ENCODE measurements at places on chromosomes 7 and 10.

GRCh38 chr10:86098187-86098881, 268.3 kb downstream of the GRID1 start:
- DNase-seq = no peak

DNA sequence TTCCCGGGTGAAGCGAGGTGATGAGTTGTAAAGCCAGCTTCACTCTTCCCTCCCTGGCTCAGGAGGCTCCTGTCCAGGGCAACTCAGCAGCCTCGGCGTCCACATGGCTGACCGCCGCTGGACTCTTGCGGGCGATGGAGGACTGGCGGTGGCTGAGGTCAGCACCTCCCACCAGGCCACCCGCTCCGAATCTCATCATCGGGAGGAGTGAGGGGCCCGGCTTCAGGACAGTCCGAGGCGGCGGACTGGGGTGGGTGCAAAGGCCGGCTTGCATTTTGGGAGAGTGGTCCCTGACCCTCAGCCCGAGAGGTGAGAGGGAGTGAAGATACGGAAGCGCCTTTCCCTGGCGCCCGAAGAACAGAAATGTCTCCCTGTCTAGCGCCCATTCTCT, 759 bp downstream of the DNAJB12 start:
- no peak for DNase-seq

DNA sequence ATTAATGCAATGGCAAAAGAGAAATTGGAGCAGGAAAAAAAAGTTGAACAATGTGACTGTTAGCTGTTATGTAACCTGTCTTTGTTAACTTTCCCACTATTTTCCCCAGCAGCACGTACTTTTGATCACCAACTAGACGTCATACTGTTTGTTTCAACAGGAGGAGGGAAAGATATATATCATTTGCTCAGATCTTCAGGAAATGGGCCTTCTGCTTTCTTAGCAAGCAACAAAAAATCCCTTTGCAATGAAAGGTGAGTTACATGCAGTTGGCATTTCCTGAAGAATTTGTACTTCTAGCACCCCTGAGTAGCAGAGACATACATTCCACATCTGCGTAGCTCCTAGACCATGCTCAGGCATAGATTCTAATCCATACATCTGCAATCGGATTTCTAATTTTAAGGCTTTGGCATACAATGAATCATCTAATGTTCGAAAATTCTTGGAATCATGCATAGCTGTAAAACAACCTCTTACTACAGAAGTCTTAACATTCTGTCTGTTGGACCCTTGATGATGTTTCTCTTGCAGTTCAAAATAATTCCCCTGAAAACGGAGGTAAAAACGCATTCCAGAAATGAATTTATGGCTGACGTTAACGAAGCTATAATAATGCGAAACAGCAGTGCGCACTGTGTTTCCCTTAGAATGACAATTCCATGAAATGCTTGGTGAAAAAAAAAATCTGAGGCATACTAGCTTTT, 286.9 kb upstream of the MGMT start:
- no peak for DNase-seq

DNA sequence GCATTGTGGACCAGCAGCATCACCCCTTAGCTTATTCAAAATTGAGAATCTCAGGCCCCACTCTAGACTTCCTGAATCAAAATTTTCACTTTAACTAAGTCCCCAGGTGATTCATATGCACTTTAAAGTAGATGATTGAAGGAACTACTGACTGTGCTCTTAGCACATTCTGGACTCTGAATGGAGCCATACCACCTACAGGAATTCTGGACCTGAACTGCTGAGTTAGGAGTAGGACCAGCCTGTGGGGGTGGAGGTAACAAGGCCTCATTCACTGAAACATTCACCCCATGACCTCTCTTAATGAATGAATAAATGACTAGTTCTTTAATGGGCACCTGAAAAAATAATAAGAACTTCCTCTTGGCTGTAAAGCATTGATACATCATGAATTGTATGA, 7.3 kb downstream of the PDK4 start:
- no peak for DNase-seq

GRCh38 chr7:16982640-16983350, 101.0 kb upstream of the AGR3 start:
- DNase-seq = no peak

DNA sequence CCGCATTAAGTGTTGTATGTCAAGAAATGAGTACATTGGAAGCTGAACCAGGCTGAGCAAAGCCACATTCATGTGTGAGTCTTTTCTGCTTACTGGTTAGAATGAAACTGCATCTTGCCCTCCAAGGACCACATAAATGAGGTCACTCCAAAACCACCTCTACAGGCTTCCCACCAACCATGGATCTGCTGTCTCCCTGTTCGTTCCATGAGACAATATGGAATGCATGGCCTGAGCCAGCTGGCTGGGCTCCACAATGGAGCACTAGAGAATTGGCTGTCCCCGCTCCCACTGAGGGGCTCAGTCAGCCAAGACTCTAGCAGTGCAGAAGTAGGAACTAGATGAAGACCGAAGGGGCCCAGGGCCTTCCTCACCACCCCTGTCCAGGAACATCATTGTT, 120.8 kb downstream of the TNS3 start:
- no peak for DNase-seq

DNA sequence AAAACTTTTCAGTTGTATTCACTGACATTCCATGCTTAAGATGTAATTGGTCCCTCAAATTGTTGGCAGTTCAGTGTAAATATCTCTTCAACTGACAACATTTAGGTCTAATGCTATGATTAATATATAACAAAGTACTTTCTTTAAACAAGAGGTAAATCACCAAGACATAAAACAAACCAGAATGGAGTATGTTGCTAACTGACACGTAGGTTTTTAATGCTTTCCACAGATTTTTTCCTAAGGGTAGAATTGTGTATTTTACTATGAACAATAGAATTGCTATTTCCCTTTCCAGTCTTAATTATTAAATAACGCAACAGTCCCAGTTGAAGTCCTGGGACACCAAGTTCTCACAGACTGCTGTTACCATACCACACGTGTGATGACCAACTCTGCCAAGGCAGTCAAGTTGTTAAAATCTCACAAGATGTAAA, 4.1 kb downstream of the JCAD start:
- no peak for DNase-seq

DNA sequence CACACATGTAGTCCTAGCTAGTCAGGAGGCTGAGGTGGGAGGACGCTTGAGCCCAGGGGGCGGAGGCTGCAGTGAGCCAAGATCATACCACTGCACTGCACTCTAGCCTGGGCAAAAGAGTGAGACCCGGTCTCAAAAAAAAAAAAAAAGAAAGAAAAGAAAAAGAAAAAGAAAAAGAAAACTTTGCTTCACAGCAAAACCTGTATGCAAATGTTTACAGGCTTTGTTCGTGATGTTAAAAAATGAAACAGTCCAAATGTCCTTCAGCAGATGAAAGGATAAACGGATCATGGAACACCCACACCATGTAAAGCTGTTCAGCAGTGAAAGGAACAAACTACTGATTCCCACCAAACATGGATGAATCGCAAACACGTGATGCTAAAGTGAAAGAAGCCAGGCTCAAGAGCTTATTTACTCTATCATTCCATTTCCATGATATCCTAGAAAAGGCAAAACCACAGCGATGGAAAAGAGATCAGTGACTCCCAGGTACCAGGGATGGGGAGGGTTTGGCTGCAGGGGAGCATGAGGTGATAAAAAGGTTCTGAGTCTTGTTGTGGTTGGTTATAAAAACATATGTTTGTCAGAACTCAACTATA, 15.1 kb downstream of the LRRC20 start:
- no peak for DNase-seq

DNA sequence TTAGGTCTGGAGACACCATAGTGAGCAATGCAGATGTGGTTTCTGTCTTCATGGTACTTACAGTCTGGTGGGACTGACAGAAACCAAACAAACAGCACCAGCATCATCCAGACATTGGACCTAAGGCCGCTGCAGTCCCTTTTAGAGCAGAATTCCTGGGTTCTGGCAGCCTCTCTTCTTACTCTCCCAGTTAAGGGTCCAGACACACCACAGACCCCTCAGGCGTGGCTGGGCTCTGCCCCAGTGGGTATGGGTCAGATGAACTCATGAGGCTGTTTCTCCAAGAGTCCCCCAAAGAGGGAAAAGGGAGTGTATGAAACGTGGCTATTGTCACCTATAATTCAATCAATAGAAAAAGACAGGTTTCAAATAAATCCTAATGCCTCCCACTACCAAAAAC, 31.3 kb downstream of the PRLHR start:
- no peak for DNase-seq

GRCh38 chr10:21488246-21488956, 37.1 kb downstream of the SKIDA1 start:
- no peak for DNase-seq

DNA sequence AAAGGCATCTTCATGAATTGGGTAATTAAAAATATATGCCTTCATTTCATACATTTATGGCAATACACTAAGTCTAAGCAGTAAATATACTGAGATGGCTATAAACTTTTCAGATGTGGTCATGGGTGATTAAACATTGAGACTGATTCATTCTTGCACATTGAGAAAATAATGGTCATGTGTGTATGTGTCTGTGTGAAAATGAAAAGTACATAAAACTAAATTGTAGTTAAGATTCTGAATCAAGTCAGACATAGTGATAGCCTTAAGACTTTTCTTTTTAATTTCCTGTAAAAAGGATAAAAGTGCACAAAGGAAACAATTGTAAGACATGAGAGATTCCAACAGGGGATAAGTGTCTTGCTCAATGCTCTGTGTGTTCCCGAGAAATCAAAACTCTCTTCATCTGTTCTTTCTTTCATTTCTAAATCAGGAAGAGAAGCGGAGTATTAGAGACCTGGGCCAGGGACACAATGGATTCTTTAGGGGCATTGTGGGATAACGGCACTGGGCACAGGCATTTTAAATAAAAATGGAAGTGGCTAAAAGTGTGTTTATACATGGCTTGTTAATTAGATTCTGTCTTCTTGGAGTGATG, 69.8 kb upstream of the AGR3 start:
- no peak for DNase-seq

- no peak for DNase-seq
Observed at GRCh38 chr10:11184093-11184492, 166.4 kb downstream of the CELF2 start.

DNA sequence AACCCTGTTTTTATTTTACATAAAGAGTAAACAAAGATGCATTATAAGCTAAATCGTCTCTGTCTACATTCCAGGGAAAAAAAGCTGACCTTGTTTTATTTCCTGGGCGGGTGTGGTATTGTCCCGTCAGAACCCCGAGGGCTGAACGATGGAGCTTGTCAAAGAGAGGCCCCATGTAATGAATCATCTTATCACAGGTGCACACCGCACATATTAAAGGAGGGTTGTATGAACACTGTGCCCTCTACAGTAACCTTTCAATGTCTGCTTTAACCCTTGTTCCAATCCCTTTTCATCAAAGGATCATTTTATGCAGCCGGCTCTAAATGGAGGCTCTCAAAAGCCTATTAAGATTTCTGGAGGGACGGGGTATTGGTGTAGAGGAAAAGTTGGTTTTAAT, 158.5 kb upstream of the YAE1 start:
- no peak for DNase-seq

DNA sequence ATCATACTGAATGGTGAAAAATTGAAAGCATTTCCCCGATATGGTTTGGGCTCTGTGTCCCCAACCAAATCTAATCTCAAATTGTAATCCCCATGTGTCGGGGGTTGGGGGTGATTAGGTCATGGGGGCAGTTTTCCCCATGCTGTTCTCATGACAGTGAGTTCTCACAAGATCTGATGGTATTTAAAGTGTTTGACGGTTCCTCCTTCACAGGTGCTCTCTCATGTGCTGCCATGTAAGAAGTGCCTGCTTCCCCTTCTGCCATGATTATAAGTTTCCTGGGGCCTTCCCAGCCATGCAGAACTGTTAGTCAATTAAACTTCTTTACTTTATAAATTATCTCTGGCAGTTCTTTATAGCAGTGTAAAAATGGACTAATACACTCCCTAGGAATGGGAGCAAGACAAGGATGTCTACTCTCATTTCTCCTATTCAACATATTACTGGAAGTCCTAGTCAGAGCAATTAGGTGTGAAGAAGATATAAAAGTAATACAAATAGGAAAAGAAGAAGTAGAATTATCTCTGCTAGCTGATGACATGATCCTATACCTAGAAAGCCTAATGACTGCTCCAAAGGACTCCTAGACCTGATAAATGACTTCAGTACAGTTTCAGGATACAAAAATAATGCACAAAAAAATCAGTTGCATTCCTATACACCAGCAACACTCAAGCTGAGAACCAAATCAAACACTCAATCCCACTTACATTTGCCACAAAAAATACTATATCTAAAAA, 260.6 kb downstream of the RNLS start:
- no peak for DNase-seq

GRCh38 chr7:22833957-22834356, 11.3 kb upstream of the TOMM7 start:
- no peak for DNase-seq

DNA sequence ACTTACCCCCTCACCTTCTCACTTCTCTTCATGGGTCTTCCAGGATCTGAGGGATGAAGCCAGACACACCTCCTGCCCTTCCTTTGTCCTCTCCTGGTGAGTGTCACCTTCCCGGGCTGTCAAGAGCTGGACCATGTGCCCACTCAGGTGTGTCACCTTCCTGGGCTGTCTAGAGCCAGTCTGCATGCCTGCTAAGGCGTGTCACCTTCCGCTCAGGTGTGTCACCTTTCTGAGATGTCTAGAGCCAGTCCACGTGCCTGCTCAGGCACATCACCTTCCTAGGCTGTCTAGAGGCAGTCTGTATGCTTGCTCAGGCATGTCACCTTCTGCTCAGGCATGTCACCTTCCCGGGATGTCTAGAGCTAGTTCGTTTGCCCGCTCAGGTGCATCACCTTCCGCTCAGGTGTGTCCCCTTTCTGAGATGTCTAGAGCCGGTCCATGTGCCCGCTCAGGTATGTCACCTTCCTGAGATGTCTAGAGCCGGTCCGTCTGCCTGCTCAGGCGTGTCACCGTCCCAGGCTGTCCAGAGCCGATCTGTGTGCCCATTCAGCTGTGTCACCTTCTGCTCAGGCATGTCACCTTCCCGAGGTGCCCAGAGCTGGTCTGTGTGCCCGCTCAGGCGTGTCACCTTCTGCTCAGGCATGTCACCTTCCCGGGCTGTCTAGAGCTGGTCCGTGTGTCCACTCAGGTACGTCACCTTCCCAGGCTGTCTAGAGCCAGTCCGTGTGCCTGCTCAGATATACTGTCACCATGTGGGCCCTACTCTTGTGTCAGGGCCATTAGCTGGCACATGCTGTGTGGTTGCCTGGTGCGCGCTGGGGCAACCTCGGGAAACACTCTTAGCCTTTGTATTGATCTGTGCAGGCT, 245.3 kb downstream of the EBF3 start:
- no peak for DNase-seq

DNA sequence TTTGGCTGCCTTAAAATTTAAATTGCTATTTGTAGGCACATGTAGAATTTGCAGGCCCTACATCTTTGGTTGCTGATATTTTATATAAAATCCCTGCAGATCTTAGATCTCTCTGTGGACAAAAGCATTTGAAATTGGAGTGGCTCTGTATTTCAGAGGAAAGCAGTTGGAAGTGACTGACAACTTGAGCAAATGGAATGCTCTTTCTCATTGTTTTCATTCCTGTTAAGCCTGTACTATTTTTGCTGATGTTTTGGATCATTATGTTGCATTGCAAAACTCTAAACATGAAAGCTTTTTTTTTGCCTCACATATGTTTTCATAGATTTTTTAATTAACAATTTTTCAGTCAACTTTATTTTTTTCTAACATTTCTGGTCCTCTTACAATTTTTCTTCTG, 251.2 kb upstream of the MDFIC start:
- no peak for DNase-seq

Data from stimulated activated CD8-positive, alpha-beta memory T cell treated with anti-CD3 and anti-CD28 coated beads, Interleukin-2, amount 100 ng/mL, for 48 hours (primary cell).